ENCODE measurements at places on chromosomes 5 and 9. TPM values are rescaled to one million over a fixed set of nuclear protein-coding genes. Genes with fewer than 3 reads are reported as not detected.

The TSC1 gene
- total RNA-seq: 36.7 TPM

The IL4 gene
- not detected for total RNA-seq

DNA sequence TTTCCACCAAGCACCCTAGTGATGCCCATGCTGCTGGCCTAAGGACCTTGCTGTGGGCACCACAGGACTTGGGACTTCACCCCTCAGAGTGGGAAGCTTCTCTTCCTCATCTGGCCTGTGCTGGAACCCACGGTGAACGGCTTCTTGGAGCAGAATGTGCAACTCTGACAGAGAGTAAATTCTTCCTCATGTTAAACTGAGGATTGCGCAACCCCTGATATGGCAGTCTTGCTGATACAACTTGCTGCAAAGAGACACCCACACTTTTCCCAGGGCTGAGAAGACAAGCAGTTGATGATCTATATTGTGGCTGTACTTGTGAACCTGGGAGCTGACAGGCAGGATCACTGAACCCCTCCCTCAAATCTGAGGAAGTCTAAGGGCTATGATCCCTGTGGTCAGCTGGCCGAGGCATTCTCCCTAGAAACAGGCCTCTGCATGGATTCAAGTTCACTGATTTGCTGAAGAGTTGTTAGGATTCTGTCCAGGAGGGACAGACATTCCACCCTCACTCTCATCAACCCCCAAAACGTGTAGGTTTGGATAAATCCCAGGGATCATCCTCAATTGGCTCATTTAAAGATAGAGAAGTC, 307.2 kb downstream of the MTRR start:
- no peak for DNase-seq

- DNase-seq: no peak
Observed at GRCh38 chr5:137695651-137696428, 40.0 kb downstream of the KLHL3 start.

Measured in frontal cortex (tissue), 4 donors.